ENCODE measurements at places on chromosomes 2 and 18.

DNA sequence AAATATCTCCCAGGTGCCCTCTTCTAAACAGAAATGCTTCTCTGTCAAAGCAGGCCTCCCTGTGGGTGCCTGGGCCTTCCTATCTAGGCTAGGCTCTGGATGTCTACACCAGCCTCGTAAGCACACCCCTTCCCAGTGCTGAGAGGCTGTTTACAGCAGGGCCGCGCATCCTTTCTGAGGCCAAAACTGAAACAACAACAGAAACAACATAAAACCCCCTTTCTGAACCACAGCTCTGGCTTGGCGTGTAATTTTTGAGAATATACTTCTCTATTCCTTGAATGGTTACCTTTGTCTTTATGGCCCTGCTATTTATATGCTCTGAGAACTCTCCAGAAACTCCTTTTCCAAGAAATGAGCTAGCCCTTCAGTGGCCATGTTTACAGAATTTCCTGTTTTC, 118.4 kb downstream of the BCL2L11 start:
- DNase-seq, result no peak

DNA sequence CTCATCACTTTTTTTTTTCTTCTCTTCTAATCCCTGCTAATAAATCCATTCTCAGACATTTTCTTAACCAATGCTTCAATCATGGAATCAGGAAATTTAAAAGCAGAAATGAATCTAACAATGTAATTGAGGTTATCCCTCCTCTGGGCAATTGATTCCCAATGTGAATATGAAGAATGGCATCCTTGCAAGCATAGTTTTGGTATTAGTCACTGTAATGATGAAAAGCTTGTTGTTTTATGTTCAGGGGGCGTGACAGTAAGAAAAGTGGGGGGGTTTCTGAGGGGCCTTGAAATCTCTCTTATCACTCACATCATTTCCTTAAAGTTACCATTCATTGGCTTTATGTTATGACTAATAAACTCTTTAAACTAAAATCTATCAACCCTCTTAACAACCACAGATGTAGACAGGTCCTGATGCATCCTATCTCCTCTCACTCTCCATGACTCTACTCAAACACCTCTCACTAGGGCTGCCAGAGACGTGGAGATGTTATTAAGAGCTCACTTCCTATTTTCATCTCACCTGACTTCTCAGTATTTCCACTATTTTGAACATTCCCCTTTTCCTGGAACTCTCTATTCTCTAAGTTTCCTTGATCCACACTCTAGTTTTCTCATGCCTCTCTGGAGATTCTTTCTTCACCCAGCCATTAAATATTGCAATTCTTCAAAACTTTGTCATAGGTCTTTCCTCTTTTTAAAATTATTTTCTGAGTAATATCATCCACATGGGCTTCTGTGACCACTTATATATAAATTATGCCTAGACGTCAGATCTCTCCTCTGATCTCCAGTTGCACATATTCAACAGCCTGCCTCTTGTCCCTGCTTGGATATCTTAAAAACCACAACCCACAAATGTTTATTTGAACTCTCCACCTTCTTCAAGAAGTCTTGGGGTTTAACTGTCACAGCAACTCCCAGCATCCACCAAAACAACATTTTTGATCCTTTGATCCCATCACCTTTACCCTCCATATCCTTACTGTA, 332.9 kb downstream of the CDH2 start:
- DNase-seq, result no peak

- no peak for DNase-seq
These were observed 34.7 kb upstream of the MAP2 start for GRCh38 chr2:209389171-209389618.

- DNase-seq, result no peak
These were observed 704 bp downstream of the ANKRD53 start for GRCh38 chr2:70979180-70979488.

- DNase-seq, result no peak
These were observed 83.9 kb downstream of the STPG4 start for GRCh38 chr2:47070920-47071824.

All from Panc1 (cell line).